ENCODE measurements at places on chromosomes 4 and X.

DNA sequence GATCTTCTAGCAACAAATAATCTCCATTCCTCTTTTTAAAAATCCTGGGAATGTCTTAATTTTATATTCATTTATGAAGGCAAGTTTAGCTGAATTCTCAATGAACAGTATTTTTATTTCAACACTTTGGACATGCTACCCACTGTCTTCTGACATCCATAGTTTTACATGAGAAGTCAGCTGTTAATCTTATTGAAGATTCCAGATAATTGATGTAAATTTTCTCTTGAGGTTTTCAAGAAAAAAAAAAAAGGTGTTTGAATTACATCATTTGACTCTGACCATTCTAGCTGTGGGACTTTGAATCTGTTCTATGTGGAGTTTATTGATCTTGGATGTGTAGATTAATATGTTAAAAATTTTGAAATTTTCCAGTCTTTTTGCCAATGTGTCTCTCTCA is 28.0 kb downstream of the PDHA2 start:
- DNase-seq, result no peak

DNA sequence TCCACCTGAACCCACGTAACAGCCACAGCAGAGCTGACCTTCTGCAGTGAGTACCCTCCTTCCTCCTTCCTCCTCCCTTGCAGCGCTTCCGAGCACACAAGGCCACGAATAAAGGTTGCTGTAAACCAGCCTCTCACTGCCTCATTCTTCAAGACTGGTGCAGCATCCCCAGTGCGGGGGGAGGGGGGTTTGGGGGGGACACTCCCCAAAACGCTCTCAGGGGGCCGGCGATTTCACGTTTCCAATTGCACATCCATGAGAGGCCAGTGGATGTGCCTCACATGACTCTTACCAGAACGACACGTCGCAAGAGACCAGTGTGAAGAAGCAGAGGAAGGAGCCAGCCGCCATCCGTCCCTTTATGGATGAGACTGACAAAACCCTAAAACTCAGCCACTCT is 5.2 kb downstream of the DHRSX start:
- DNase-seq, result no peak

GRCh38 chr4:104868958-104869357 is 277.7 kb upstream of the TET2 start:
- DNase-seq, result no peak

GRCh38 chr4:87322754-87323153 is at the start of gene HSD17B13:
TSS of gene HSD17B13 (minus strand) at chr4:87322882. CDS start at chr4:87322841, 41 bp downstream.
- DNase-seq, result no peak

GRCh38 chr4:185666156-185666555 is 130.8 kb upstream of the PDLIM3 start:
- no peak for DNase-seq

DNA sequence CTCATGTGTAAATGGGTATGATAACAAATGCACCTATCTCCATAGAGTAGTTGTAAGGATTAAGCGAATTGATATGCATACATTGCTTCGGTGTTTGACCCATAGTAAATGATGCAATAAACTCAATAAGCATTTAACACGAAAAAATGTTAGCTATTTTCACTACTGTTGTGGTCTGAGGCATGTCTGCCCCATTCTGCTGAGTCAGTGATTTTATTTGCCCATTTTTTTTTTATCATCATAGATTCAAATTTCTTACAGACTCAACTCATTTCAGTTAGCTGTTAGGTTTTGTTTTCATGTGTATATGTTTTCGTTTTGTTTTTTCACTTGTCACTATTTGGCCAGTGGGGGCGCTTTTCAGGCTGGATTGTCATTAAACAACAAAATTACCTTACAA is 27.8 kb upstream of the ARHGEF9 start:
- DNase-seq, result no peak

GRCh38 chr4:141021397-141022110 is 111.7 kb downstream of the RNF150 start:
- no peak for DNase-seq

GRCh38 chr4:104756837-104757236 is 262.1 kb upstream of the CXXC4 start:
- no peak for DNase-seq

DNA sequence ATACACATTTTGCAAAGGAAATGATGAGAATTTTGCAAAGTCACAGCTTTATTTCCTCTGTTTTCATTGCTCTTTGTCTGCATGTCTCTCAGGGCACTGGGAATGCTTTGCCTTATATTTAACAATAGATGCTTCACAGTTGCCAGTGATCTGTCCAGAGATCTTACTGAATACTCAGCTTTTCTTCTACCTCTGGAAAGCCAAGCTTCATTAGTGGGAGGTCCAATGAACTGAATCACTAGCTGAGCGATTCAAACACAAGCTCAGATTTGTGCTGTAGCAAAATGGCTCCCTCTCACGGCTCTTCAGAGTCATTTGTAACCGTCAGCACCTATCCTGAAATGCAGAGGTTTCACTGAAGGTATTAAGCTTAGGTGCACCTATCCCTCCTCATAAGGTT is 138.9 kb downstream of the DCLK2 start:
- no peak for DNase-seq

DNA sequence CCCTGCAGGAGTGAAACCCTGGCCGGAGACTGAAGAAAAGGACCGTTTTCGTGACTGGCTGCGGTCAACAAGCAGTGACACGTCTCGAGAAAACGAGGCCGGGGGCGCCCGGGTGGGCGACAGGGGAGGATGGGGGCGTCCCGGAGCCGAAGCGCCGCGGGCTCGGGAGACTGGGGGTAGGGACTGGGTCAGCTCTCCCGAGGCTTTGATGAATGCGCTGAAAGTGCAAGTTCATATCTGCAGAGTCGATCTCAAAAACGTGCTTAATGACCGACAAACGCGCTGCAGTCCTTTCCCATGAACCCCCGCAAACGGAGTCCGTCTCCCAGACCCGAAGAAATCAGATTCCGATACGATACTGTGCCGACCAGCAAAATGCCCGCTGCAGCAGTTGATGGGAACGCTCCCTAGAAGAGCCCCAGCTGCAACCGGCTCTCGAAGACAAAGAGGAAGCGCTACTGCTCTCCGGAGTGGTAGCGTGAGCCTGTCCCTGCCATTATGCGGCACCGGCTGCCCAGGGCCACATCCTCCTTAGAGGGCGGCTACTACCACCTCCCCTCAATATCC is 806 bp upstream of the CD99L2 start:
- DNase-seq, result peak; percentile 58

- no peak for DNase-seq
Observed at GRCh38 chr4:136810626-136811025, 721.7 kb downstream of the PCDH18 start.

- no peak for DNase-seq
Observed at GRCh38 chr4:174520660-174521059, 1.6 kb downstream of the HPGD start.

GRCh38 chrX:65695849-65696449 is 28.5 kb downstream of the MSN start:
- no peak for DNase-seq

GRCh38 chr4:40057586-40058091 is 989 bp downstream of the N4BP2 start:
- peak; percentile 83 for DNase-seq

- no peak for DNase-seq
Observed at GRCh38 chr4:98433691-98434090, 172.5 kb downstream of the RAP1GDS1 start.

GRCh38 chr4:8731364-8731763 is 138.8 kb downstream of the CPZ start:
- peak; percentile 24 for DNase-seq

GRCh38 chr4:185341377-185341776 is 54.3 kb downstream of the LRP2BP start:
- DNase-seq, result no peak

DNA sequence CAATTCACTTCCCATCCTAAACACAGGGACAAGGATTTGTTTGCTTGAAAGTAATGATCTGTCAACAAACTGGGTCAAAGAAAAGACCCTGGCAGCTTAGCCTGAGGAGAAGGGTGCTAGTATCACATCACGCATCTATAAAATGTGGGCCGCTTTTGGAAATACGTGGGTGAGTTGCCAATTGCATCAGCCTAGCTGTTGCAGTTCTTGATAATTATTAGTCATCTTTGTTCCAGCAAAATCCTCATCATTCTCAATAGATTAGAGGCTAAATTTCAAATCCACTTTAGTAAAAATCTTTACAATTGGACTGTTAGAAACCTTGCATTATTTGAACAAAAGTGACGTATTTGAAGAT is 33.6 kb upstream of the TAPT1 start:
- no peak for DNase-seq

GRCh38 chr4:175412161-175412560 is 399.9 kb downstream of the GPM6A start:
- no peak for DNase-seq

- DNase-seq, result no peak
Observed at GRCh38 chr4:15893962-15894361, 44.6 kb downstream of the FGFBP1 start.

- no peak for DNase-seq
Observed at GRCh38 chrX:87105131-87105530, 412.5 kb upstream of the KLHL4 start.

DNA sequence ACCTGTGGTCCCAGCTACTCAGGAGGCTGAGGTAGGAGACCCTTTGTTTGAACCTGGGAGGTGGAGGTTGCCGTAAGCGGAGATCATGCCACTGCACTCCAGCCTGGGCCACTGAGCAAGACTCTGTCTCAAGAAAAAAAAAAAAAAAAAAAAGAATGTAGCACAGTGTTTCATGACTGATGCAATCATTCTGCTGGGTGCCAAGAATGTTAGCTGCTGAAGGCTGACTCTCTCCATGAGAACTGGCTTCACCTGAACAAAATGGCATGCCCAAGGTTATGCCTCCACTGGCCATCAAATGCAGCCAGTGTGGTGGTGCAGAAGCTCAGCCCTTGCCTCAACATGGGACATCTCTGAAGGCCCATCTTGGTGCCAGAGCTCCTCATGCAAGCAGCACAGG is 412.1 kb downstream of the ADAM29 start:
- no peak for DNase-seq

DNA sequence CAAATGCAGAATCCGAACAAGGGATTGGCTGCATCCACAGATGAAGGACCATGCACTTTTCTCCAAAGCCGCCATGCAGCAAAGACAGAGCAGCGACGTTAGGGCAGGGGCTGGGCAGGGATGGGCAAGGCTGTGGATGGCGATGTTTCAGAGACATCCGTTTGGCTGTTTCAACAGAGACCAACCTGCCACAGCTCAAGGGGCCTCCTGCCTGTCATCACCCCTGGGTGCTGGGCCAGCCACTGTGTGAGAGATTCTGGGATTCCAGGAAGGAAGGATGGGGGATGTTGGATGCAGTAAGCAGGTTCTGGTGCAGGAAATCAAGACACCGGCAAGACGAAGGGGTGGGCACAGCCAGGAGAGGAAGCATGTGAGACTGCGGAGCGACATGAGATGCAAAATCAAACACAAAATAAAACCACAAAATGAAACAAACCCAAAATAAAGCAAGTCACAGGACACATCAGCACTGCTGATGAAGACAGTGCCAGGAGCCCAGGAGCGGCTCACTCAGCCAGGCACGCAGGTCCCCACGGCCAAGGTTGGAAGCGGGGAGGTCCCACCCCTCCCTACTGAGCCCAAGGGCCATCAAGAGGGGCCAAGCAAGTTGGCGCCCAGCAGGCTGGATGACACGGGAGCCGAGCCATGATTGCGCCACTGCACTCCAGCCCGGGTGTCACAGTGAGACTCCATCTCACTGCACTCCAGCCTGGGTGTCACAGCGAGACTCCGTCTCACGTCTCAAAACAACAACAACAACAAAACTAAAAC is 68.1 kb downstream of the FAM53A start:
- DNase-seq, result no peak

DNA sequence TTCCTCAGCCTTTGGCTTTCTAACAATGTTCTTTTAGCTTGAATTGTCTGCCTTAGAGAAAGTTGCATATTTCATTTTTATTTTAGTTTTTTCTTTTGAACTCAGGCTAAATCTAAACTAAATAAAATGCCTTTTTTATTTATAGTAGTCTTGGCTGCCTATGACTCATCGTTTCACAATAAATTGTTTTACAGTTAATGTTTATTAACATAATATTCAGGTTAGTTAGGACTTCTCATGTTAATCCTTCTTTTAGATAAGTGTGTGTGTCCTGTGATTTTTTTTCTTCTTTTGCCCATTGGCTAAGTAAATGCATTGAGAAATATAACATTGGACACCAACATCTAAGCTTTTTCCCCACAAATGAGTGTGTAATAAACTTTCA is 1.6 kb downstream of the RP2 start:
- no peak for DNase-seq

DNA sequence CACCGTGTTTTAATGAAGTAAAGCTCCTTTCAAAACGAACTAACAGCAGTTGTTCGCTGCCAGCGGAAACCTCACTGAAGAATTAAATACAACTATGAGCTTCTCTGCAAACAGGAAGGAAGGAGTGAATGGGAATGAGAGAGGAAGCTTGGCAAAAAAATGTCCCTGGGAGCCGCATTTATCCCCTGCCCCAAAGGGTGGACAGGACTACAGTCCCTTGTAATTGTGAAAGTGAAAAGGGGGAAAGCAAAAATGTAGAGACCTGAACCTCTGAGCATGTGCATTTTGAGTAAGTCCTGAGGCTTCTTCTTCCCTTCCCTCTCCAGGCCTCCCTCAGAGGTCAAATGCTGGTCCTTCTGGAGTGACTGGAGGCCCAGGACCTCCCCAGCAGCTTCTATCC is 53.8 kb upstream of the BMP2K start:
- no peak for DNase-seq

GRCh38 chr4:102037566-102037965 is 247.0 kb downstream of the BANK1 start:
- DNase-seq, result no peak

DNA sequence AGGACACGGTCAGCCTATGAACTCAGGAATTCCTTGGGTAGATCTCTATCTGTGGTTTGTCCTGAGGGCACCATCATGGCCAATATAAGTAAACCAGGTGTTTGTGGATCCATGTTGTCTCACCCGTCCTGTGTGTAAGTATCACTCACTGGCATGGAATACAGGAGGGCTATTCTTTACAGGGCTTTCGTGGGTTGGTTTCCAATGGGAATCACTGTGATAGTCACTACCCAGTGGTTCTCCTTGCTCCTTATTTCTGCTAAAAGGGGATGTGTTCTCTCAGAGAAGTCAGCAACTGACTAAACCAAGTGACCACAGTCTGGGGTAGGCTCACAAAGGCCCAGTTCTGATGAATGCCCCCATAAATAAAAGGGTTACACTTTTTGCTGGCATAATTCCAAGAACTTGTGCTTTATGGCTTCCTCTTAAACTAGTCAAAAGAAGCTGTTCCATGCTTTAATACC is 236.7 kb upstream of the JADE1 start:
- no peak for DNase-seq

- peak; percentile 59 for DNase-seq
Observed at GRCh38 chrX:12309744-12310076, 171.4 kb downstream of the FRMPD4 start.

GRCh38 chr4:104128850-104129213 is 365.9 kb downstream of the CXXC4 start:
- DNase-seq, result no peak

DNA sequence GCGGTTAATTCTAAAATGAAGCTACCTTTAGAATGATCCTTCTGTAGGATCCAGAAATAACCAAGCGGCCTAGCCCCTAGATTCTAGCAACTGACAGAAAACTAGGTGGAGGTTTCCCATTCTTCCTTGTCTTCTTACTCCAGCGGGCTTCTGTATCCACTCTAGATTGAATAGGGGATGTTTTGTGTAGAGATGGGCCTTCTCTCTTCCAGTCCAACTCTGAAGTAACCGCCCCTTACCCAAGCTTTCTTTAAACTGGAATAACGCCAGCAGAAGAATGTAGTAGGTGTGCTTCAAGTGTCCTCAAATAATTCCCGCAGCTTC is 386 bp upstream of the TMEM184C start:
- no peak for DNase-seq
